ENCODE measurements at places on chromosomes 1 and 21.

DNA sequence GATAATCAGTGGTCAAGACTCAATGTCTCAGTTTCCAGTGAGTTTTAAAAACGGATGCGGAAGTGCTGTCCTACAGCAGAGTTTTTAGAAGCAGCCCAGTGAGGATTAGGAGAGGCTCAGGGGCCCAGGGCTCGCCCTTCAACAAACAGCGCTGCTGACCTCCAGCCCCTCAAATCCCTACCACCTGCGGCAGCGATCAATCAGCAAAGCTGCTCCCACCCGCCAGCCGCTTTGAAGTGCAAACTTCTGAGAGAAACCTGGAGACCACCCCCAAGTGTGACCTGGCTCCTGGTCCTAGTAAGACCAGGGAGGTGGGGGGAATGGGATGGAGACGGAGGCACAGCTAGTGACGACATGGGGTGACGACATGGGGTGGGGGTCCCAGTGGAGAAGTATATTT, 14.4 kb downstream of the ZBTB17 start:
- no peak for DNase-seq

- no peak for DNase-seq
These were observed 935 bp upstream of the YIPF1 start for GRCh38 chr1:53890522-53890941.

DNA sequence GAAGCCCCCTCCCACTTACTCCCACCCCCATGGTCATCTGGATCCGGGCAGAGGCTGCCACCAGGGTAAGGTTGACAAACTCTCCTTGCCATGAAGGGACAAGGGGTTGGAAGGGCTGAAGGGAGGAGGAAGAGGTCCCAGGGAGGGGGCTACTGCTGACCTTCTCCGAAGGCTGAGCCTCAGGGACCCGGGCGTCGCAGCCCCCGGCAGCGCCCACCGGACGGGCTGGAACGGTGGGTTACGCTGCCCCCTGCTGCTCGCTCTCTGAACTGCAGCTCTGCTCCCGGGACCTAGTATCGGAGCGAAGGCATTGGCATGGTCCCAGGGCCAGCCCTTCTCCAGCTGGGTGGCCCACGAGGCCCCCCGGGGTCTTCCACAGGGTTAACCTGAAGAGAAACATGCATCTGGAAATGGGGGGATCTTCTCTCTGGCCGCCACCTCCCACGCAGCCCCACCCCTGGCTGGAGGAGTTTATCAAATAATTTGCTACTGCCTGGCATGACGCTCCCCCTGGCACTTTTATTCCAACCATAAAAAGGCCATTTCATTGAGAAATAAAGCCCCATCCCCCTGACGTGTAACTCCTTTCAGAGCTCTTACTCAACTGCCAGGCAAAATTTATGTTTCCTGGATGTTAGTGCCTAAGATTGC, 70.4 kb upstream of the TARDBP start:
- peak; percentile 28 for DNase-seq

- no peak for DNase-seq
These were observed 735 bp upstream of the STX12 start for GRCh38 chr1:27772036-27772931.

GRCh38 chr1:226649780-226650179, 89.3 kb downstream of the ITPKB start:
- DNase-seq, result no peak

DNA sequence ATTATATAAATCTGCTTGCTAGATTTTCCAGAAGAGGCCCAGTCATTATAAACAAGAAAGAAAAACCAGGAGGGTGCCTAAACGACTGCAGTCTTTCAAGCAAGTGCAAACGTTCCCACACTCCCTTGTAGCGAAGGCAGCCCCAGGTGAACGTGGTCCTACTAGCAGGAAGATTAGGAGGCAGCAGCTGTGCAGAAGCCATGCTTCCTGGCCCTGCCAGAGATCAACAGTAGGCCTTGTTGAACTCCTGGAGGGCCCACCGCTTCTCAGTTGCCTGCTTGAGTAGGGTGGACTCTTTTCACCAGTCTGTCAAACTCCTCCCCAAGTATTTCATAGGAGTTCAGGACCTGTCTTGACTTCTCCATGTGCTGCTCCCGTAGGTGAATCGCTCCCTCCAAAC, 163.0 kb upstream of the GORAB start:
- DNase-seq, result no peak

DNA sequence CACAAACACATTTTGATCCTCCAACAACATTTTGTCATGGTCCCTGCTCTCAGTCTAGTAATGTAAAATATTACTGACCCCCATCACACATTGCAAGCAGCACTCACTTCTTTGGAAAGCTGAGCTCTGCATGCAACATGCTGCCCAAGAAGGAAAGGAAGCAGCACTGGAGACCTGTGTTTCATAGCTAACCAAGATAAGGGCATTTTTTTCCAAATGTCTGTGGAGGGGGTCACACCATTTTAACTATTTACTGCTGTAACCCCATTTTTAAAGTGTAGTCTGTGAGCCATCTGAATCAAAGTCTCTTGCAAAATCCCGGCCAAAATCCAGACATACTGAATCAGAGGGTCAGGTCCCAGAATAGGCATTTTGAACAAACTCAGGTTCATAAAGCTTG, 4.5 kb upstream of the RASSF5 start:
- DNase-seq, result no peak

- no peak for DNase-seq
These were observed 4.5 kb upstream of the CATSPERE start for GRCh38 chr1:244456586-244456985.

- no peak for DNase-seq
These were observed 4.3 kb upstream of the OR2C3 start for GRCh38 chr1:247540581-247540980.

DNA sequence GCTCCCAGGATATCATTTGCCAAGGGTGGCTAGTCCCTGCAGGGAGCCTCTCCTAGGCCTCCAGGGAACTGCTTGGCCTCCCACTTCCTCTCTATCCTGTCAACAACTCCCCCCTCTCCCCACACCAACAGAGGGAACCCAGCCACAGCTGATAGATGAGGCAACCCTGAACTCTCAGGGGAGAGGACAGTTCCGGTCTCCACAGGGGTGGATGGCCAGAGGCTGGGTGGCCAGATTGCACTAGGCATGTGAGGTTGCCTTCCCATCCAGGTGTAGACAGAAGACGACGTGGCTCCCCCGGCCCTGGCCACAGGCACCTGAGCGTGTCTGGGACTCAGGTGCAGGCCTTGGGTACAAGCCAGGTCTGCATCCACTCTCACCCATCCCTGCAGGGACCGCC, 53.3 kb downstream of the TOR1AIP2 start:
- no peak for DNase-seq

DNA sequence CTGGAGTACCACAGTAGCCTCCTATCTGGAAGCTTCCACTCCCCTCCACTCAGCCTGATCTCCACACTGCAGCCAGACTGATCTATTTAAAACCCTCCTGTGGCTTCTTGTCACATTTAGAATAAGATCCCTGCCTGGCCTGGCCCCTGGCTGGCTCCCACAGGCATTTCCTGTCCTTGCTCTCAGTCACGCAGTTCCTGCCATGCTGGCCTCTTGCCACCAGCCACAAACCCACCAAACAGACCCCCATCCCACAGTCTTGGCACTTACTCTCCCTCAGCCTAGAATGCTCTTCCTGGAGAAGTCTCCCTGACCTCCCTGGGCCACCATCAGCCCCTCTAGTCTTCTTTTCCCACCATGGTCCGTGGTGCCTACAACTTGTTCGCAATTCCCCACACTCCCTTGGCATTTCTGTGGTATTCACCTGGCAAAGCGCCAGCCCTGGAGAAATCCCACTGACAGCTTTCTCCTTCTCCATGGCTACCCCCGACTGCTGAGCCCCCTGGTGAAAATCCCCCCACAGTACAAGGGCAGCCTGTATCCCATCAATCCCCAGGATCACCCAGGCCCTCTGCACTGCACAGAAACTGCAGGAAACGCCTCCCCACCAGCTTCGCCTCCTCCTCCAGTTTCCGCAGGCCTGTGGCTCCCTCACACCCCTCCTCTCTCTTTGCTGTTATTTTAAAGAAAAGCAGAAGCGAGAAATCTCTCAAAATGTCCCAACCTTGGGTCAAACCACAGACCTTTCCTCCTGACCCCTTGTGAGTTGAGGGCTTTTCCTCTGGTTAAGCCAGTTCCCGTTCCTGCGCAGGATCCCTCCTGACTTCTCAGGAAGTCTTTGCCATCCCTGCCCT, 94.5 kb downstream of the SYT2 start:
- DNase-seq, result no peak

GRCh38 chr1:65020774-65021173, 54.4 kb upstream of the JAK1 start:
- no peak for DNase-seq

- DNase-seq, result no peak
These were observed 24.3 kb downstream of the LDLRAP1 start for GRCh38 chr1:25567710-25568089.

DNA sequence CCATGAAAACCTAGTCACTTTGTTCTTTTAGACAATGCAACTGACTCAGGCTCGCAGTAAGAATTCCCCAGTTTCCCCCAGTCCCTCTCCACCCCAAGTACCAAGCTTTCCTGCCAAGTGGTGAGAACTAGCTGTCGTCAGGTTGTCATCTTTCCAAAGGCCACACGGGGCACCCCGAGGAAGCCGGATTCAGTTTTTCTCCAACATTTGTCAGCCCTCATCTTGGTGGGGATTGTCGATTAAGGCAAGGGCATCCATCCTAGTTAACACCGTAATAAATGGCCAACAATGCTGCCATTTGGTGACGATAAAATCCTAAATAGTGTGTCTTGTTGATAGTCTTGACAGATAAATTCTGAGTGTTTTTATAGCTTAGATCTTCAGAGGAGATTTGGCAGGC, 55.9 kb upstream of the PROX1 start:
- no peak for DNase-seq

DNA sequence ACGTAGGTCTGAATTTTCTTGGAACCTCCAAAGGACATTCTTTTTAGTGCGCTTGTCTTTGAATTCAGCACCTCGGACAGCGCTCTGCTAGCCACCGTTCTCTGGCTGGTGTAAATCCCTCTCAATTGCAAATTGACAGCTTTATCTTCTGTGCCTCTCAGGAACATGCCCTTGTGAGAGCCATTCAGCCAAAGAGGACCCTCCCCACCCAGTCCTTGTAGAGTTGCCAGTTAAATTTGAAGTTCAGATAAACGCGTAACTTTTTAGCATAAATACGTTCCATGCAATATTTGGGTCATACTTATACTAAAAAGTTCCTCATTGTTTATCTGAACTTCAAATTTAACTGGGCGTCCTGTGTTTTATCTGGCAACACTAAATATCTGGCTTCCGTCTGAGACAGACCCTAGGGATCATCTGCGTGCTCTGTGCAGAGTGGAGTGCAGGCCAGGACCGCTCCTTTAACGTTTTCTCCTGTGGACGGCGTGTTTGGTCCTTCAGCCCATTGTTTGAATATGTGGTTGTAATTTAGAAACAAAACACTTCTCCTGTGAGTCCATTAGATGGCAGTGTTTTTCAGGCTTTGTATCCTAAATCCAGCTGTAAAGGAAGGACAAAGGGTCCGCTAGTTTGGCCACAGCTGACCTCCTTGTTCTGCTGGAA, 7.0 kb downstream of the KCNAB2 start:
- DNase-seq, result peak; percentile 39

DNA sequence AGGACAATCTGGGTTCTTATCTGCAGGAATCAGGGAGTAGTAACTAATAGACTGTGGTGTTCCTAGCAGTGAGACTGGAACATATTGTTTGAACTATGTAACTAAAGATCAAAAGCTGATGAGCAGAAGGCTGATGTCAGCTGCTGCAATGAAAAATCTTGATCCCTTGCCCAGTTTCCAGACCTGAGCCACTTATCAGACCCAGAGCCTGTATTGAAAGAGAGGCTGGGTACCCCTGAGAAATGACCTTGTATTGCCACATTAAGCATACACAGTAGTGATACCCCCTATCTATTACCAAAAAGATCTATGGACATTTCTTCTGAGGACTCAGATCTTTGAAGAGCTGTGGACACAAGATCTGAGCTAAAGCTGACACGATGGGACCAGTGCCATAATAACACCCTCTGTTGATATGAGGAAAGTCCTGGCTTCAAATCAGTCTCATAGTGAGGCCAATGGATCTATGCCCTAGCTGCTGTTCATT, 178.0 kb upstream of the GALNT2 start:
- DNase-seq, result no peak

DNA sequence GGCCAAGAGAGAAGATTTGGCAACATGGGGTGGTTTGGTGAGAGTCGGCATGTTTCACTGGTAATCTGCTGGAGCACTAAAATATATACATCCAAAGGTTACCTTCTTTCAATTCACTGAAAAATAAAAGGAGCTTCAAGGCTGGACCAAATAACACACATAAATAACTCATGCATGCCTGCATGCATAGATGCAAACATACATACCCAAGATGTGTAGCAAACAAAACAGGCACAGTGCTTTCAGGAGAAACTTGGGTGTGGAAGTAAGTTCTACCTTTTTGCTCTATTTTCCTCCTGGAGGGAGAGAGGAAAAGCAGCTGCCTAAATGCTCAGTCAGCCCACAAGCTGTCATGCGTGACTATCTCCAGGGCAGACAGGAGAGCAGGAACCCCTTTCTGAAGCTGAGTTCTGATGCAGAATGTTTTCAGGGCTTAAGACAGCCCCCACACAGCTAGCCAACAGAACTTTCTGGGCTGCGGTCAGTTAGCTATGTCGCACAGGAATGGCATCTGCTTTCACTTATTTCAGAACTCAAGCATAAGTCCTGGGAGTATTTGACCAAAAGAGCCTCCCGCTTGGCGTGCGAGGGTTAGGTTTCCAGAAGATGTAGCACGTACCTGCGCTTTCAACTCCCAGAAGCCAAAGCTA, 166.2 kb downstream of the TOMM20 start:
- DNase-seq, result no peak

DNA sequence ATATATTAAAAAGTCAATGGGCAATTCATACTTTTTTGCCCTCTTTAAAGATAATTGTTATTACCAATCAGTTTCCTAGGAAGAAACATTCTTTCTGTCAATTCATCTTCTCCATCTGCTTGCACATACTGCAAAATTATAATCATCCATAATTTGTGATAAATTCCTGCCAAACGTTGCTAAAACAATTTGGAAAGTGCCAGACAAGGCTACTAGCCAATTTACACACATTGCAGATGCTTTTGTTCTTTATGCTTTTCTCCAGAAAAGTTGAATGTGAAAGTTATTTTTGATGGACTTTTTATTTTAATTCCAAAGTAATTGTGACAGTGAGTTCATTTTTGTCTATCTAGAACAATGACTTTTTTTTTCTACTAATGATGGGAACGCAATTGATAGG, 992.8 kb upstream of the ADGRL2 start:
- no peak for DNase-seq

GRCh38 chr1:209774592-209774991, 9.8 kb downstream of the C1orf74 start:
- no peak for DNase-seq

- DNase-seq, result no peak
These were observed 36.4 kb downstream of the MRAP start for GRCh38 chr21:32334980-32335531.

GRCh38 chr1:6038603-6039002, 7.1 kb upstream of the KCNAB2 start:
- no peak for DNase-seq

- no peak for DNase-seq
These were observed 31.4 kb downstream of the PLPP3 start for GRCh38 chr1:56547977-56548376.

DNA sequence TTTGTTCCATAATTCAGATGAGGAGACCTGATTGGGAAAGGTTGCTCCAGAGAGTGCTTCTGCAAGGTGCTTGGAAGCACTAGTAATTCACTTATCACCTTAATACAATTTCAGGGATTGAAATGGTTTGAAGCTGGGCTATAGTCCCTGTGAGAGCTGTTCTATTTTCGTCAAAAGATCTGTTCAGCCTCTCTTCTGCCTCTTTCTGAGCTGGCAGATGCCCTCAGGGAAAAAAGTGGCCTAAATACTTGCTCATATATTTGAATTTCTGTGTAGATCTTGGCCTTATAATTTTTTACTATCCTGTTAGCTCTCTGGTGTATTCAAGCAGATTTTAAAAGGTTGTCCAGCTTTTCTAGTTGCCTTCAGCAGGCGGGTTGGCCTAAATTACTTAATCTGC, 22.3 kb downstream of the C1orf146 start:
- DNase-seq, result no peak
